Activated CD4-positive, alpha-beta T cell treated with anti-CD3 and anti-CD28 coated beads for 4 hours (primary cell): ENCODE measurements at places on chromosomes 3 and 15.

- no peak for DNase-seq
These were observed 38.5 kb downstream of the TPRG1 start for GRCh38 chr3:189210251-189210770.

DNA sequence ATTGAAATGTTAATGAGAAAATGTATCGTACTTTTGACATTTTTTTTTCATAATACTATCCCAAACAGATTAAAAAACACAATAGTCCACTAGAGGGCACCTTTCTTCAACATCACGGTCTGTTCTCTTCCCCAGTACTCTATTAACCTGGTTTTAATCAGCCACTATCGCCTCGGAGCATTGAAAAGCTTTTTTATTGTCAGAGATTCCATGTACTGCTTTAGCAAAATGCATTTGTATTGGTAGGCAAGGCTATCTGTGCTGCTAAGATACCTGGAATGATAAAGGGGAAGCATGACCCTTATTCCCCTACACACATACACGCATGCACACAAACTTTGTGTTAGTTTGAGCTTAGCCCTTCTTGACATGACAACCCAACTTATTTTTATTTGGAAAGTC lies 160.1 kb upstream of the IL12A start:
- no peak for DNase-seq

- DNase-seq = no peak
These were observed 250.7 kb downstream of the OPA1 start for GRCh38 chr3:193843474-193844301.

- DNase-seq = no peak
These were observed 700.1 kb downstream of the ROBO1 start for GRCh38 chr3:79067734-79068133.

- DNase-seq = no peak
These were observed 116.7 kb downstream of the XXYLT1 start for GRCh38 chr3:195154111-195154791.

DNA sequence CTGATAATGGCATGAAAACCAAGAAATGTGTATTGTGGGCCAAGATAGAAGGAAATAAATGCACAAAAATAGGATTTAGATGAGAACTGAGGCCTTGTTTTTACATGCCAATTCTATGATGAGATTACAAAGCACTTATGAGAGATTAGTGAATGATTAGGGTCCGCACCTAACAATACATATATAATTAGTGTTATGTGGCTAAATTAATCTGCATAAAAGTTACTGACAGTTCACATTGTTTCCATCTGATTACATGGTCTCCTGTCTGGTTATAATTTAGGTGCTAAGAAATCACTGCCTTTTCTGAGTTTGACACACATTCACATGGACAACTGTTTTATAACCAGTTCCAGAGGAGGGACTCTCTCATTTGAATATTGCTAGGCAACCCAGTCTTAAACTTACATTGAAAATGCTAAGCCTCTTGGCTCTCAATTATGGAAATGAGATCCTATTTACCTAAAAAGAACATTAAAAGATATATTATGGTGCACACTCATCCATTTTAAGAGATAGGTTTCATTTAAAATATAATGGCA lies 117.0 kb upstream of the ARL6 start:
- DNase-seq = no peak

DNA sequence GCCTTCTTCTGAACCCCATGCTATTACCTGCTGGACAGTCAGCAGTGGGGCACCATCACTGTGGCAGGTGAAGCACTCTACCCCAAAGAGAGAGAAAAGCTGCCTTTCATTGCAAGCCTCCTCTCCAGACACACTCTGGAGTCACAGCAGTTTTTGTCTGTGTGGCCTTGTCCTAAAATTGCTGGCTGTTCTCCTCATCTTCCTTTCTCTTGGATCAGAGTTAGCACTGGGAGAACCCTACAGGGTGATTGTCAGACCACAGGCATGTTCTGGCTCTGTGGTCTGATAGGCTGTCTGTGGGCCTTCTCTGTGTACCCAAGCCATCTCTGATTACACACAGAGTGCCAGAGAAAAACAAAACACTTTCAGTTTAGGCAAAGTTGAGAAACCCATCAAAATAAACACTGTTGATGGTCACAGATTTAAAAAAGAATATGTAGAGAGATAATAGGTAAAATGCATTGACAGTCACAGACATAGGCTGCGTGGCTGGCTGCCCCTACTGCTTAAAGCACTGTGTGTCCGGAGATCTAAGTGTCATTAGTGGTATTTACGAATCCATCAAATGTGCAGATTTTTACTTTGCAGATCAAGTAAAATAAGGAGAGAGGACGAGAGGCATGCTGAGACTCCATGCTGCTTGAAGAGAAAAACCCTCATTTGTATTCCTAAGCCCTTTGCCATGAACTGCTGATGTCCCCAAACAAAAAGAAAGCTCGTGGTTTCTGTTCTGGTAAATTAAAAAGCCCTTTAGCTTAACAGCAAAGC lies 689.9 kb downstream of the TUSC7 start:
- no peak for DNase-seq

DNA sequence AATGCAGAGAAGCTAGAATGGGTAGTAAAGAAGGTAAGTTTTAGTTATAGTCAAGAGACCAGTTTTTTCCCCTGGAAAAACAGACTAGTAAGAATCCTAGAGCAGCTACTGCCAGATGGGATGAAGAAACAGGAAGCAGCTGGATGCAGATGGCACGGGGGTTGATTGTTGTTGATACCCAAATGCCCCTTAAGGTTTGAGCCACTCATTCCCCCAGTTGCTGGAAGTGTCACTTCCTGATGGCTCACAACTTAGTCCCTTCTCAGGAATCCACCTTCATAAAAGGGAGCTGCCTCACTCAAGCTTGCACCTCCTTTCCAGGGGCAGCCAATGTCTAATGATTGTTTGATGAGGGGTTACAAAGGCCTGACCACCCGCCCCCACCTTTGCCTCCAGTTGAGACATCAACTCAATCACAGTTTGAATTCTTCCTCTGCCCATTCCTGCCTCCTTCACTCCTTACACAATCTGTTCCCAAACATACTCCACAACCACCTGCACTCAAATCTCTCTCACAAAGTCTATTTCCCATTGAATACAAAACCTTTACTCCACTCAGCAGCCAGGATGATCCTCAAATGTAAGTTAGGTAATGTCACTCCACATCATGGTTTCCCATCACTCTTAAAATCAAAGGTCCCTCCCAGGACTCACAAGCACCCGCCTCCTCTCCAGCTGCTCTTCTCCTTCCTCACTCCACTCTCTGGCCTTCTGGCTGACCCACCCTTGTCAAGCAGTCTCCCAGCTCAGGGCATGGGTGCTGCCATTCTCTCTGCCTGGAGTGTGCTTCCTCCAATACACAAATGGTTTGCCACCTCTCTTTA lies 450.1 kb upstream of the THBS1 start:
- no peak for DNase-seq

GRCh38 chr3:14550651-14551611 lies 10.8 kb upstream of the GRIP2 start:
- DNase-seq = no peak

- no peak for DNase-seq
These were observed 10.9 kb downstream of the RTP1 start for GRCh38 chr3:187208159-187208558.

GRCh38 chr3:105503191-105503593 lies 136.5 kb downstream of the ALCAM start:
- DNase-seq = no peak

DNA sequence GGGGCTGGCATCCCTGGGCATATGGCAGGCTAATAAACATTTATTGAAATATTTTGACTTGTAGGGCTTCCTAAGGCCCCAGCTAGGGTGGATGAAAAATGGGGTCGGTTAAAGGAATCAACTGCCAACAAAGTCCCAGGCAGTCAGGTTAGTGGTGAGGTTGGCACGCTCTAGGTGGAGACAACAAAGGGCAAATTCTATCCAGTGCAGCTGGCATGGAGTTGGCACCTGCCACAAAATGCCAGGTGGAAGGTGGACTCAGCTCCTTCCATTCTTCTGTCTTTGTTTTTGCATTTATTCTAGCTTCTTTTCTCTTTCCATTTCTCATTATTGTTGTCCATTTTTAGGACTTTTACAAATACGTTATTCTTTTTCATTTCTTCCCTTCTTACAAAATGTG lies 31.0 kb downstream of the LCMT2 start:
- no peak for DNase-seq

DNA sequence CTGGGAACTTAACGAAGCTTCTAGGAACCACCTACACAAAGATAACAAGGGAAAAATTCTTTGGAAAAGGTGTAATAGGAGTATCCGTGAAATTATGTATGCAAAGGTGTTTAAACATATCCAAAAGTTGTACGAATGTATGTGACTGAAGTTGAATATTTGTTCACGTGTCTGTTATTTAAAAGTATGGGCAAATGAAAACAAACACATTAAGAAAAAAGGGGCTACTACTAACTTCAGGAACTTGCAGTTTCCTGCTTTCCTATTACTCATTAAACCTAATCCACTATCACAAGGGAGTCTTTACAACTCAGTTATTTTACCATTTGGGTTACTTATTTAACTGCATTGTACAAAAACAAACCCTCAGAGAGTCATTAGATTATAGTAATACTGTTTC lies 33.9 kb upstream of the GRAMD1C start:
- no peak for DNase-seq

GRCh38 chr3:136836511-136837156 lies 17.7 kb downstream of the SLC35G2 start:
- DNase-seq = no peak

- peak; percentile 15 for DNase-seq
These were observed 60.8 kb upstream of the ZBTB38 start for GRCh38 chr3:141307351-141308059.

GRCh38 chr3:40753951-40754350 lies 229.2 kb downstream of the ZNF621 start:
- no peak for DNase-seq

DNA sequence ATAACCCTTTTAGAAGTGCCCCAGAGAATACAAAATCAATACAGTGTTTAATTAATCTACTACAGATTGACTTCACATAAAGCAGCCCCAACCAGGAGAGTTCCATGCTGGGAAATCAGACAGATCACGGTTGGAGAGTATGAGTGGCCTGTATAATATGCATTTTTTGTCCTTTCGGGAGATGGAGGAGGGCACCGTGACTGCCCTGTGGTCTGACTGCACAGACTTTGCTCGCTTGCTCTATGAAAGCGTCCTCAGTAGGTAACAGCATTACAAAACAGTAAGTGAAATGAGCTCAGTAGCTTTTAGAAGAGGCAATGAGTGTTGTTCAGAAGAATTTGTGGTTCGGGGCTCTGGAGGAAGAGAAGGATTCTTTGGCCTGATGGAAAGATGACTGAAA lies 34.2 kb upstream of the SKIL start:
- no peak for DNase-seq

GRCh38 chr3:172530566-172530965 lies 7.3 kb upstream of the TNFSF10 start:
- no peak for DNase-seq

DNA sequence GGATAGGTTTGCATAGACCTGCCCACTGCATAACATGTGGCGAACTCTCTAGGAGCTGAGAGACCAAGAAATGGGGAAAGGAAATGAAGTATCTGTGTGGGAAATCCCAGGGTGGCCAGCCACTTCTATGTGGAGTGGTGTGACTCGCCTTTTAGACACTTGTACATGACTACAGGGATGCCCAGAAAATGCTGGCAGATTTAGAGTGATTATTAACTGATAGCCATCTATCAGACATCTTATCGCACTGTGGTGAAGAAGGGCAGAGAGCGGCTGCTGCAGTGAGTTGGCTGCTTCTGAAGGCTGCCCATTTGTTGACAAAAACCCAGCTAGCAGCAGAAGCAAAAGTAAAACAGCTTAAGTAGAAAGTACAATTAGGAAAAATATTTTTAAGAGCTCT lies 18.1 kb upstream of the STAC start:
- no peak for DNase-seq

DNA sequence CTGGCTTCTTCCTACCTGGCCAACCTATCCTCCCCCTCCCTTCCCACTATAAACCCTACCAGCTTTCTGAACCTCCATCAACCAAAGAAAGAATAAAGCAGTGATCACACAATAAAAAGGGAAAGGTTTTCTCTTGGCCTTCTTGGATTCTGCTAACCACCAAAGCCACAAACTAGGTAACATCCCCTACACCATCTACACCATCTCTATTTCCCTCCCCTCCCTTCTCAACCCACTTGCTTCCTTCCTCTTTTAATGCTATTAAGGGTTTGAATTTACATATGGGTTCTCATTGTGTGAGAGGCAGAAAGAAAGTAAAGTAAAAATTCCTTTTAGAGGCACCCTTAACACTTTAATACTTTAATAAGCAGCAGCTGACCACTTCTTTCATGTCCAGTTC lies 25.8 kb upstream of the RSL24D1 start:
- DNase-seq = no peak

DNA sequence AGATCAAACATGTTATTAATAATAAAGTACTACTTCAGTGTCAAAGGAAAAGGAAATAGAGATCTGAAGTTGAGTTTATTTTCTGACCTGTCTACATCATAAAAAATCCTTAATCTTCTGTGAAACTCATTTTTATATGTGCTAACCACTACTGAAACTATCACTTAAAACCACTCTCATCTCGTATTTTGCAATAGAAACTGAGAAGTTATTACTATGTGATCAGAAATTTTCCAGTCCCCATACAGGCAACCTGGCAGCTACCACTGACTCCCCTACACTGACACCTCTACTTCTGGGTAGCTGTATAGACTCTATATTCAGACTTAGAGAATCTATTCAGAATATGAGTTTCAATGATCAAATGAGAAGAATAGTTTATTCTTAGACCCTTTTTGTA lies 8.3 kb downstream of the HDGFL3 start:
- no peak for DNase-seq

- no peak for DNase-seq
These were observed 6.6 kb downstream of the EHD4 start for GRCh38 chr15:41965441-41966413.

DNA sequence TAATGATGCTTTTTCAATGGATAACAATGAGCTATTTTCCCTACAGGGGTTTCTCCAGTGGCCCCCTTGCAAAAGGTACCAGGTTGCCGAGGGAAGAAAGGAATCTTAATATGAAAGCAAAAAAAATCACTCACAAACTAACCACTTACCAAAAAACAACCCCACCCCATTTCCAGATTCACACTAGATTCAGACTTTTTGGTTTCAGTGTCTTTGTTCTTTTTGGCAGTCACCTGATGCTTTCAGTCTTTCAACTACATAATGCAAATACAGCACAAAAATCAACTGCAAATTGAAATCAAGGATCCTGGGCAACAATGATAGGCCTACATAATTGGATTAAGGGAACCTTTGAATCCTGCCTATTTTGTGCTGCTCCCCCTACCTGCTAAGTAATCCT lies 71.1 kb upstream of the RAP2B start:
- DNase-seq = no peak

- DNase-seq = no peak
These were observed 132.5 kb downstream of the RBPMS2 start for GRCh38 chr15:64642875-64643274.
